ENCODE measurements at places on chromosomes 5 and 9.

- no peak for DNase-seq
These were observed 36.9 kb downstream of the LMX1B start for GRCh38 chr9:126650404-126651341.

- DNase-seq, result no peak
These were observed 256.9 kb downstream of the MAN2A1 start for GRCh38 chr5:109946610-109947009.

- DNase-seq, result no peak
These were observed 54.6 kb upstream of the S1PR3 start for GRCh38 chr9:88936668-88937067.

DNA sequence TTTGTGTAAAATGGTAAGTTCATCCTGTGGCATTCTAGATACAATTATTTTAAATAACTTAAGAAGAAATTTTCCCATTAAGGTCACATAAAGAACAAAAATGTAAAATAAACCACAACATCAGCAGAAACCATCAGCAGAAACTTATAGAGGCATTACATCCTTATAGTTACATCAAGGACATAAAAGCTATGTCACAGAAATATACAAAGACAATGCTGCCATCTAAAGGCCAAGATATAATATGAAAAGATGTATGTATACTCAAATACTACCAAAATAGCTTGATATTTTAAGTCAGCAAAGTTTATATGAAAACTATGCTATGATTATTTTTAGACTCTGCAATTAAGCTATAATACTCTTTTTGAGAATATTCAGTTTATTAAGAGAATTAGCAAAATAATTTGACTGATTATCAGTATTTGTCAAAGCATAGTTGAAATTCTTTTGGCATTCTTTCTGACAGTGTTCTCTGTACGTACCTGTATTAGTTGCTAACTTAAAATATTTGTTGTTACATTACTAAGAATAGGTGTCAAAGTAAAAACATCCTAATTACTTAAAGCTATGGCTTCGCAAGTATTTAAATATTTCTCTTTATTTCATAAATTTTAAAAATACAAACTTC is 36.2 kb downstream of the FBXL17 start:
- DNase-seq, result no peak

DNA sequence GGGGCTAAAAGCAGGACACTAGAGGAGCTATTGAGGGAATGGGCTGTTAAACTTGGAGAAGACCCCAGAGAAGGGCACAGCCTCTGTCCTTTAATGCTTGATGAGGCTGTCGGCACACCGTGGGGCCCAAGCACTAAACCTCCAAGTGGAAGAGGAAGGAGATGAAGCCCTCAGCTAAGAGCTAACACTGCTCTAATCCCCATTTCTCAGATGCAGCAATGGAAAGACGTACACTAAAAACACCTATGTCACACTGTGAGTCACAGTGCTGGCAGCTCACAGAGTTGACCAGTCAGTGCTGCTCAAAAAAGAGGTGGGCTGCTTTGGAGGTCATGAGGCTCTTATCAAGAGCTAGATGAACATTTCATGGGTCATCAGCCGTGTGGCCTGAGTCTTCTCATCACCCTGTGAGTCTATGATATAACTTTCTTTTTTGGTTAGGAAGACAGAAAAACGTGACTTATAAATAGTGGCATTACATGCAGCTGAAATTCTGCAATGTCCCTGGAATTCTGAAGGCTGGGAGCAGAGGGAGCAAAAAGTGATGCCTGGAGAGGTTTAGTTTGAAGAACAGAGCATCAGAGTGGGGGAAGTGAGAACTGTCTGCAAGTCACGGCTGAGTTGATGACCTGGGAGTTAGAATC is 21.5 kb downstream of the TNFSF8 start:
- no peak for DNase-seq

DNA sequence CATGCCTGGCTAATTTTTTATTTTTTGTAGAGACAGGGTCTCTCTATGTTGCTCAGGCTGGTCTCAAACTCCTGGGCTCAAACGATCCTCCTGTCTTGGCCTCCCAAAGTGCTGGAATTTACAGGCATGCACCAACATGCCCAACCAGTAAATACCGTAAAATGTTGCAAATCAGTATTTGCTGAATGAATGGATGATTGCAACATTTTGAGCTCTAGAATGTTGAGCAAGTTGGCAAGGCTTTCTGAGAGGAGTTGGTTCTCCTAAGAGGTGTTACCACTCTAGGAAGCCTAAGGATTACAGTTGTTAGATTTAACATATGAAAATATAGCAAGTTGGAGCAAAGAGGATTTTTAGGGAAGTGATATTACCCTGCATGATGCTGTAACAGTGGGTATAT is 15.6 kb upstream of the DMXL1 start:
- DNase-seq, result no peak

DNA sequence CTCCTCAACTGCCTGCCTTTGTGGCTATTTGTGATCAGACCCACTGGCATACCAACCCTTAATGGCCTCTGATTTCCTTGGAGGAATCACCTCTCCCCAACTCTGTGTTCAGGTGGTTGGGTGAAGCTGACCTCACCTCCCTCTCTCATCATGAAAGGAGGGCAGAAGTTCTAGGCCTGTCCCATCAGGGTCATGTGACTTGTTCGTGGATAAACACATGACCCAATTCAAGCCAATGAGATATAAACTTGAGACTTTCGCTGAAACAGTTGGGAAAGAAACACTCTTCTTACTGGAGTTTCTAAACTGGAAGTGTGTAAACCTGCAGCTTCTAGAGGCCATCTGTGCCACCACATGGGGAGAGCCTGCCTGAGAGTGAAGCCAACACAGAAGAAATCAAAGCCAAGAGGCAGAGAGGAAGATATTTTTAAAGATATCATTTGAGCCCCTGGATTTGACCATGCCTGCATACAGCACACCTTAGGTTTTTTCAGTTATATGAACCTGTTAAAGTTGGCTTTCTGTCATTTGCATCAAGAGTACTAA is 5.8 kb downstream of the GABBR2 start:
- no peak for DNase-seq

DNA sequence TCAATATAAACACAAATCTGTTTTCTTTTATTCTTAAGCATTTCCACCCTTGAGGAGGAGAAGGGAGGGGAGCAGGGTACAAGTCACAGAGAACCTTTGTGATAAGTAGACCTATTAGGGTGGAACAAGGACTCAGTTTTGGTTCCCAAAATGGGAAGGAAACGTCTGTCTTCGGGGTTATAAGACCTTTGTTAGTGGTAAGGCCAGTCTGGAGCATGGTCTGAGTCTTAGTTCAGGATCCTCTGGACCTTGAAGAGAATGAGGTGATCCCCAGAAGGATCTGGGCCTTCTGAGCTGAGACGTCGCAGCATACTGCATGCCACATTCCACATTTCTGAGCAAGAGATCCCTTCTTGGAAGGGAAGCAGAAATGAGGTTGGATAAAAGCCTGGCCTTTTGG is 37.2 kb downstream of the FAXDC2 start:
- no peak for DNase-seq

DNA sequence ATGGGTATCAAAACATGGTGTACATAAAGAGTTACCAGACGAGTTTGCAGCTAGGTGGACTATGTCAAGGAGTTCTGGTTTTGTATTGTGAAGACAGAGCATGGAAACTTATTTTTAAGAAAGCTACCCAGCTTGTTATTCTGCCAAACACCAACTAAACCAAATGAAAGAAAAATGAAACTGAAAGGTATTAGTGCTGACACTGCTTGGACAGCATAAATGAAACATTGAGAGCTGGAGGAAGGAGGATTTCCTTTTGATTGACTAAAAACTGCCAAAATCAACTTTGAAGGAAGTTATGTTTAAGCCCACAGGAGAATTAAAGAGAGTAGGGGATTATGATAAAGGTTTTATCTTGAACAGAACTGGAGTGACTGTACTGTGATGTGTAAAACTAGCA is 766.2 kb downstream of the PTPRD start:
- DNase-seq, result no peak

GRCh38 chr5:180216646-180217171 is 7.7 kb upstream of the RASGEF1C start:
- DNase-seq, result no peak

DNA sequence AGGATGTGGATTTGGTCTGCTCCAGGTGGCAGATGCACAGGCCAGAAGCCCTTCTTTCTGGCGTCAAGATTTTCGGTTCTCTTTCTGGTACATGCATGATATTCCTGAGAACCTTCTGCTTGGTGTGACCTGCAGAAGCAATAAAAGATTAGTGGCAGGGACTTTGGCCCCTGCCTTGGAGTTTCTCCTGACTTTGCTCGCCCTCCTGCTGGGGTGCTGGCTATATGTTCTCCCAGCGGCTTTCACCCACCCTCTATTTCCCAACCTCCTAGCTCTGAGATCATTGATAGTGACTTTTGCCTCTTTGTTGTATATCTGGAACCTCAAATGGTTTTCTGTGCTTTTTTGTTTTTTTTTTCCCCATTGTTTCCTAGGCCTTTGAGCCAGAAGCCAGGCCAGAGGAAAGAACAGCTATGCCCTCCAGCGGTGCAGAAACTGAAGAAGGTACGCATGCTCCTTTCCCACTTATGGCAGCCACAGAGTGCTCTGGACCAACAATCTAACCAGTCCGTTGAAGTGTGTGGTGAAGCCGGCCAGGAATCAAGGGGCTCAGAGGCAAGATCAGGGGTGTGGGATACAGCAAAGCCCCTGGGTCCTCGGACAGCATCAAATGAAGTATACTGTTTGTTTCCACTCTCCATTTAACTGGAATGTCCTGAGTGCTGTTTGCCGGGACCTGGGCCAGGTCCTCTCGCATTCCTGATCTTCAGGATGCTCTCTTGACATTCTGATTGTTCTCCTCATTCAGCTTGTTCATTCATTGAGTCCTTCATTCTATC is 154.5 kb downstream of the ARHGEF28 start:
- no peak for DNase-seq

DNA sequence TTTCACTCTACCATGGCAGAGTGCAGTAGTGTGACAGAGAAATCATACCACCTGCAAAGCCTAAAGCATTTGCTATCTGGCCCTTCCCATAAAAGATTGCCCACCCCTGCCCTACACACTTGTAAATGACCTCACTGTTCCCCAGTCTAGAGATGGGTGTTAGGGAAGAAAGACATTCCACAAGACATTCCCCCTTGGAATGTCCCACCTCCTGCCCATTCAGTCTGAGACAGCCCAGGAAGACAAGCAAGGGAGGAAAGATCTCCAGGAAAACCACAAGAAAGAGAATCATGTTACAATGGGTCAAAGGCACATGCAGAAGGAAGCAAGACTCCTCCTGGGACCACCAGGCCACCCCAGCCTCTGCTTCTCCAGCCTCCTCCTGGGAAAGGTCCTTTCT is 230.0 kb downstream of the AGTPBP1 start:
- no peak for DNase-seq

GRCh38 chr5:14054965-14055963 is 87.9 kb upstream of the TRIO start:
- no peak for DNase-seq

- DNase-seq, result no peak
These were observed 12.5 kb upstream of the PARP8 start for GRCh38 chr5:50653946-50654345.

- no peak for DNase-seq
These were observed 37.5 kb downstream of the NEK6 start for GRCh38 chr9:124295159-124295794.

DNA sequence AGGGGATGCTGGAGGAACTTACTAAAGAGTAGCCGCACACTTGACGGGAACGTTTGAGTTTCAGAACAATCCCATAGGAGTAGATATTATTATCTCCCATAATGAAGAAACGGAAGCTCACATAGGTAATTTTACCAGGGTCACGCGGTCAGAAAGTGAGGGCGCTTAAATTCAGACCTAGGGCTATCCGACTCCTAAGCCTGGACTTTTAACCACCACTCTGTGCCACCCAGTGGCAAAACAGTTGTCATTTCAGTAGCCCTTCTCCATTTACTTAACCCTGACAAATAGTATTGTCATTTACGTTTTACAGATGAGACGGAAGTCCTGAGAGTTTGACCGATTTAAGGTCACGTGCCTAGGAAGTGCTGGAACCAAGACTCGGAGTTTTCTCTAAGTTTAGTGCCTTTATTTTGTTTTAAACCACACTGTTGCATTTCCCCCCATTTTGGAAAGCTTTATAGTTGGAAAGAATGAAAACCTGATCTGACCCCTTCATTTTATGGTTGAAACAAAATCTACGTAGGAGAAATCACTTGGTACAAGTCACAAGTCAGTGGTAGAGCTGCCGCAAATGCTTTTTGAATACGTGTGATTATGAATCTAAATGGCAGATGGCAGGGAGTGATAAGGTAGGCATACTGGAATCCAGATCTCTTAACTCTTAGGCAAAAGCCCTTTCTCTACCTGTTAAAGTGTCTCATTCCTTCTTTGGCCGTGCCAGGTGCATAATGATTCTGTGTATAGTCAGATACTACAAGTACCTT is 650 bp downstream of the MRRF start:
- no peak for DNase-seq

DNA sequence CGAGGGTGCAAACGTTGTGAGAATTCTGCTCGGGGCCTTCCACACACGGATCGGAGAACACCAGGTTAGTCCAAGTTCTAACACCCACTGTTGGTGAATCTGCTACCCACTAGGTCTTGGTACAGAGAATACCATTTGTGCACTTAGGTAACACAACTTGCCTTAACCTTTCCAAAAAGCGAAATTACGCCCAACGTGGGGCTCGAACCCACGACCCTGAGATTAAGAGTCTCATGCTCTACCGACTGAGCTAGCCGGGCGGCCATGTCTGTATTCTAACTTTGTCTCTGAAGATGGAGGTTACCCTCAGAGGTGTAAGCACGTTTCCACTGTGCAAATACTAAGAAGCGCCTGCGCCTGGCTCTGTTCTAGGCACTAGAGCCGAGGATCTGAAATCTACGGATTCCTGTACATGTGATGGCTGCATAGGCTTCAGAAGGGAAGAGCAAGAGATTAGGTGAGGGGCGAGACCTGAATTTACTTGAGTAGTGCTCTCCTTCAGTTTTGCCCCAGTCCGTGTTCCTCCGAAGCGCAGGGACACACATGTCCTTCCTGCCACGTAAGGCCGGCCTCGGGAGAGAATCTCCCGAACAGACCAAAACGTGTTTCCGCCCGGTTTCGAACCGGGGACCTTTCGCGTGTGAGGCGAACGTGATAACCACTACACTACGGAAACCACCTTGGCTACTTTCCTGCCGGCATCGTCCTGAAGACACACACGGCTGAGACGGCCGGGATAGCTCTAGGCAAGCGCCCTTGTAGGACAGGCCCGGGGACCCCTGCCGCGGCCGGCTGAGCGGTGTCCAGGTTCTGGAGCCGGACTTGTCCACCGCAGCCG is 1.1 kb upstream of the TRIM41 start:
- DNase-seq, result peak; percentile 92

All from activated CD8-positive, alpha-beta memory T cell treated with anti-CD3 and anti-CD28 coated beads for 1 hour (primary cell).